ENCODE measurements at places on chromosomes 13 and 19.

DNA sequence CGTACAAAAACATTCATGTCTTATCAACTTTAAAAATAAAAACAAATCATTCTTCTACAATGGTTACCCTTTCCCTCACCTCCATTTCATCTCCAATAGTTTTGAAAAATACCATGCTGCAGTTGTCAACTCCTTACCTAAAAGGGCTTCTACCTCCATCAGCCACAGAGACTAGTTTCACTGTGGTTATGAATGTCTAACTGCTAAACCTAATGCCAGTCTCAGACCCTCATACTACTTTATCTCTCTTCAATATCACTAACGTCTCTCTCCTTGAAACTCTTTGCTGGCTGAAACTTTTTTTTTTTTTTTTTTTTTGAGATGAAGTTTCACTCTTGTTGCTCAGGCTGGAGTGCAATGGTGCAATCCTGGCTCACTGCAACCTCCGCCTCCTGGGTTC lies 27.1 kb downstream of the LNX2 start:
- peaks cover 14% of the 10 kb centered on the region for H3K4me1 ChIP-seq
- no peak overlapping the region for H3K4me3 ChIP-seq
- H3K27me3 ChIP-seq = no peaks in the 10 kb centered on the region

- H3K27ac ChIP-seq = no peak overlapping the region
- H3K36me3 ChIP-seq = no peaks in the 10 kb centered on the region
- H3K4me1 ChIP-seq = no peaks in the 10 kb centered on the region
- H3K27me3 ChIP-seq = no peaks in the 10 kb centered on the region
These were observed 167.1 kb upstream of the SOX1 start for GRCh38 chr13:111899714-111900389.

DNA sequence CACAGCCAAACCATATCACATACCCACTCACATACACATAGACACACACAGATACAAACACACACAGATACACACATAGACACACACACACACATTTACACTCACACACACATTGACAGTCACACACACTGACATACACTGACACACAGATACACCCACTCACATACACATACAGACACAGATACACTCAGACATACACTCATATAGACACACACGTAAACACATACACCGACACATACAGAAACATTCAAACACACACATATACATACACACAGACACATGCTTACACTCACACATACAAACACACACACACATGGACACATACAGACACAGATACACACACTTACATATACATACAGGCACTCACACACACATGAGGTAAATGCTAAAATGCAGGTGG lies 30.2 kb downstream of the GJA3 start:
- H3K4me1 ChIP-seq = peaks cover 7% of the 10 kb centered on the region
- no peak overlapping the region for H3K4me3 ChIP-seq
- no peak for DNase-seq
- no peak overlapping the region for H3K27ac ChIP-seq
- H3K27me3 ChIP-seq = peaks cover 38% of the 10 kb centered on the region

GRCh38 chr19:46901701-46902401 lies 41.1 kb downstream of the ARHGAP35 start:
- peaks cover 24% of the 10 kb centered on the region for H3K4me1 ChIP-seq
- no peak overlapping the region for H3K4me3 ChIP-seq
- peak overlapping the region; percentile 5 for H3K27ac ChIP-seq

DNA sequence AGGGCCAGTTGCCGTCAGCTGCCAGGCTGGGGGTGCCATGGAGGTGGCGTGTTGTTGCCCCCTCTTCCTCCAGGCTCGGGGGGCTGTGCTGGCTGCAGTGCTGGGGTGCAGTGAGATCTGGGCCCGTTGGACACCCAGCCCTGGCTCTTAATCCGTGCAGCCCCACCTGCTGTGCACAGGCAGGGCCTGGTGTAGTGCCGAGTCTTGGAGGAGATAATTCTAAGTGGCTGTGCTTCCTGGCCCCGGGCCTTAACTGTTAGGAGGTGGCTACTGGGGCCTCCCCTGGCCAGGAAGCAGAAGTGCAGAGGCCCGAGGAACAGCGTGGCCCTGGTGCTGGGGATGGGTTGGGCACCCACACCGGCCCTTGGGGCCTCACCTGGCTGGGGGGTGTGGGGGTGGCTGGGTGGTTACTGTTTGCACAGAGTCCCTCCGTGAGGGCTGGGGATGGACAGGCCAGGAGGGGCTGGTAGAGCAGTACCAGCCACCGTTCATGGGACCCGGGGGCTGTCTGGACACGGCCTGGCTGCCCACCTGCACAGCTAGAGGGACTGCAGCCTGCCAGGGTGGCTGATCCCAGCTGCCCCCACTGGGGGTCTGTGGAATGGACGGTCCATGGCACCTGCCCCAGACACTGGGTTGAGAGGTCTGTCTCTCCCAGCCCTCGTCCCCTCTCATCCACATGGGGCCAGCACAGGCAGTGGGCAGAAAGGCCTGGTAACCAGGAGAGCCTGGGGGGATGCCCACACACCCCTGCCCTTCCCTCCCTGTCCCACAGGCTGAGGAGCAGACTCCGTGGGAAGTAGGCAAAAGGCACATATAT lies 3.3 kb downstream of the GPX4 start:
- 0 out of 2 replicates have a peak overlapping the region, but pooled peaks have one; percentile 76 for H3K27ac ChIP-seq
- DNase-seq = peak; percentile 62
- peaks cover 6% of the 10 kb centered on the region for H3K4me1 ChIP-seq
- no peak overlapping the region for H3K4me3 ChIP-seq
- H3K27me3 ChIP-seq = no peaks in the 10 kb centered on the region
- H3K36me3 ChIP-seq = 0 out of 2 replicates have a peak, but pooled peaks cover 3% of the 10 kb centered on the region

DNA sequence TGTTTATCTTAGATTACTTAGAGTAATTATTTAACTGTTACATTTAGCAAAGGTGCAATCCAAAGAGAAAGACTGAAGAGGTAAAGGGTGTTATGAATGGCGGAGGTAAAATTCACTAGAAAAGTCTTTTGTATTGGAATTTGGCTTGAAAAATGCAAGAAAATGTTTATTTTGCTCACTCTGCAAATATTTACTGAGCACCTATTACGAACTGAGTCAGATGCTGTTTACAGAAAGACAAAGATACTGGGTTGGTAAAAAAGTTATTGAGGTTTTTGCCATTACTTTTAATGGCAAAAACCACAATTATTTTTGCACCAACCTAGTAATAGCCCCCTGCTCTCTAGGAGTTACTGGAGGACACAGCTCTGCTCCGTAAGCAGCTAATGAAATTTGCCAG lies 135.2 kb downstream of the RBM26 start:
- no peaks in the 10 kb centered on the region for H3K36me3 ChIP-seq
- H3K4me1 ChIP-seq = peaks cover 20% of the 10 kb centered on the region
- H3K27me3 ChIP-seq = no peaks in the 10 kb centered on the region
- DNase-seq = no peak
- no peak overlapping the region for H3K27ac ChIP-seq

GRCh38 chr19:31418692-31419430 lies 69.6 kb upstream of the TSHZ3 start:
- H3K27me3 ChIP-seq = no peaks in the 10 kb centered on the region
- H3K36me3 ChIP-seq = no peaks in the 10 kb centered on the region
- peak; percentile 95 for DNase-seq
- H3K27ac ChIP-seq = peak overlapping the region; percentile 97

DNA sequence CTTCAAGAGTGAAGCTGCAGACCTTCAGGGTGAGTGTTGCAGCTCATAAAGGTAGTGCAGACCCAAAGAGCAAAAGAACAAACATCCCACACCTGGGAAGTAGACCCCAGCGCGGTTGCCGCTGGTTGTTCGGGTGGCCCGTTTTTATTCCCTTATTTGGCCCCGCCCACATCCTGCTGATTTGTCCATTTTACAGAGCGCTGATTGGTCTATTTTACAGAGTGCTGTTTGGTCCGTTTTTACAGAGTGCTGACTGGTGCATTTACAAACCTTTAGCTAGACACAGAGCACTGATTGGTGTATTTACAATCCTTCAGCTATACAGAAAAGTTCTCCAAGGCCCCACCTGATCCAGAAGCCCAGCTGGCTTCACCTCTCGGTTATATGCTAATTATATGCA lies 1.0 kb downstream of the SCGB2B2 start:
- no peak overlapping the region for H3K27ac ChIP-seq
- H3K36me3 ChIP-seq = peaks cover 2% of the 10 kb centered on the region
- H3K4me3 ChIP-seq = peak overlapping the region; percentile 67
- DNase-seq = no peak

Measured in GM23338 (cell line).